Effector CD8-positive, alpha-beta T cell (primary cell): ENCODE measurements at places on chromosomes 11 and 22.

DNA sequence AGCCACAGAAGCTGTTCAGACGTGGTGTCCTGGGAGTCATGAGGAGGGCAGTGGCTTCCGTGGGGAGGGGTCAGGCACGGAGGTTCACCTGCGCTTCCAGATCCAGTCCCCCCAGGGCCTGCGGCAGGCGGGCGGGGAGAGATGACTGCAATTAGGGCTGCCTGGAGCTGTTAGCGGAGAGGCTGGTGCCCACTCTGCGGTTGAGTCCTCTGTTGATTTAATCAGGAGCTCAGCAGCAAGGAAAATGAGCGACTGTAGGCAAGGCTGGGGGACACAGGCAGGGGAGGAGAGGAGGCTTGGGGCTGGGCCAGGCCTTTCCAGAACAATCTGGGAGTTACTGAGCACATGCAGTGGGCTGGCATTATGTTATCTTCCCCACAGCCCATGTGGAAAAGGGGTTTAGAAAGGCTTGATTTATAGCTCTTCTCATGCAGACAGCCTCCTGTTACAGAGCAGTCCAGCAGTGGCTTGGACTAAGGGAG is 13.1 kb downstream of the PLCB3 start:
- no peak for DNase-seq

GRCh38 chr22:20101638-20102037 is 14.3 kb upstream of the RANBP1 start:
- DNase-seq, result no peak

GRCh38 chr11:93482556-93482955 is 60.6 kb downstream of the SMCO4 start:
- no peak for DNase-seq

DNA sequence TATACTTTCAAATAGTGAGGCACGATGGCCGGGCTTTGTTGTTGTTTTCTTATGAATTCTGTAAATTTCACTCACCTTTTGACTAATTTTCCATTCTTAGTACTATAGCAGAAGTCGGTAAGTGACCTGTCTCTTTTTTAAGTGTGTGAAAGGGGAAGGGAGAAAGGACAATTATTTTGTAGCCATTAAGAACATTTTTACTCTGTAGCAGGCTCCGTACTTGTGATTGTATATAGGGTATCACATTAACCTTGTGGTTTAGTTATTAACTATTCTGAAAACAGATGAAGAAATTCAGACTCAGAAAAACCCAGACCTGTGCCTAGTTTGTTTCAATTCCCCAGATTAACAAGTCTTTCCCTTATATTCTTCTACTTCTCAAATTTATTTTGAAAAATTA is 78.7 kb downstream of the CASP12 start:
- no peak for DNase-seq

DNA sequence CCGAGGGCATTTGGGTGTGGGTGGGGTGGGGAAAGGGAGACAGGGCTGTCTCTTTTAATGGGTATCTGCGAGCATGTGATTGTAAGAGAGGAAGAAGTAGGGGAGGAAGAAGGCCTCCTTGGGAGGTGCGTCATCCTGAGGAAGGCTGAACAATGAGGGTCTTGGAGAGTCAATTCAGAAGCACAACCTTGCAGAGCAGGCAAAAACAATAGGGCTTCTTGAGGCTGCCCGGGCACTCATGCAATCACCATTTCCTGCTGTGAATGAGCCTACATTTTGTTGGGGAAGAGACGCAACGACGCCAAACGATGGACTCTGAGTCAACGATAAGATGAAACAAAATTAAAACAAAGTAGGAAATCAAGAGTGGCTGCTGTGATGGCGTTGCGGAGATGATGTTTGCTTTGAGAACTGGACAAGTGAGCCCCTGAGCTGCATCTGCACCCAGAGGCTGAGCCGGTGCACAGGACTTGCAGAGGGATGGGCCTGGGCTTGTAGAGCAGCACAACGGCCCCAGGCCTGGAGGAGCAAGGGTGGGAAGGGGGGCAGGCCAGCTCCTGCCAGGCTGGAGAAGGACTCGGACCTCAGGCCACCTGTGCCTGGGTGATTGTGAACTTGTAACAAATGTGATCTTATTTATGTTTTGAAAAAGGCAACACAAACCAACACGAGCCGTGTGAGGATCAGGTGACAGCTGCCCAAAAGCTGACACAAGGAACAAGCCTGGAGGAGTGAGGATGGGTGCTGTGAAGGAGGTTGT is 92.3 kb upstream of the B3GAT1 start:
- no peak for DNase-seq

DNA sequence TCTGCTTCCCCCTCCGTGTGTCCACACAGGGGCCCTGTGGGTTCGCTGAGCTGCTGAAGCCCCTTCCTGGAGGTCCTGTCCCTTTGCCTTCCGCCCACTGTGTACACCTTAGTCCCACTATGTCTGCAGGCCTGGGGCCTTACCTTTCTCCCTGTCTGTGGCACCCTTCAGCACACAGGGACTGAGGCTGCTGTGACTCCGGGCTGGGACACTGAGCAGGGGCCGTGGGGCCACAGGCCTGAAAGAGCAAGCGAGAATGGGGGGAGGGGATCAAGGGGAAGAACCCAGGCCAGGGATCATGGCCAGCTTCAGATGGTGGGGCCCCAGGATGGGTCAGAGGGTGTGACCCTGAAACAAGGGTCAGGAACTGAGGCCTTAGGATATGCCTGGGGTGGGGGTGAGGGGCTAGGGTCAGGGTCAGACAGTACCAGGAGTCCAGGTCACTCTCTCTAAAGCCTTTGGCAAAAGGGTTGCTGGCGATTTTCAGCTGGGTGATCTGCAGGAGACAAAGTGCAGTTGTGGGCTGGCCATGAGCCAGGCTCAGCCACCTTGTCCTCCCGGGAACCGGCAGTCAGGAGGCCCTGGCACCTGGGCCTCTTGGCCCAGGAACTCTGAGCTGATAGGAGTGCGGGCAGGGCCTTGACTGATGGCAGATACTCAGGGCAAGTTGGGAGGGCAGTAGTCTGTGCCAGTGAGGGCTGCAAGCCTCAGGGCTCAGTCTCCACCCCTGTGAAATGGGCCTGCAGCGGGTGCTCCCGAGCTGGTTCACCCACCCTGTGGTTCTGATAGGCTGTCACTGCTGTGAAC is 2.6 kb upstream of the NUDT8 start:
- DNase-seq, result no peak

DNA sequence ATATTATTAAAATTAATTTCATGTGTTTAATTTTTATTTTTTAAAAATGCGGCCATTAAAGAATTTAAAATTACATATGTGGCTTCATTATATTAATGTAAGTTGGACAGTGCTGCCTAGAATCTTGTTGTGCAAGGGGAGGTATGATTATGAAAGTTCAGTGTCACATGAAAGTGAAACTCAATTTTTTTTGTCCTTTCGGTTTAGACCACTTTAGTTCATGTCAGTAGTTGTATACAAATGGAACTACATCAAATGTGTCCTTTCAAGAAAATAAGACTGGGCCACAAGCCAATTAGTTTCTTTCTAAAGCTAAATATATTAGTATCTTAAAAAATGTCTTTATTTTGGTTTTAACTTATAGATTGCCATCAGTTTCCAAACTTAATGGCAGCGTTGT is 35.7 kb downstream of the TBCEL start:
- no peak for DNase-seq

DNA sequence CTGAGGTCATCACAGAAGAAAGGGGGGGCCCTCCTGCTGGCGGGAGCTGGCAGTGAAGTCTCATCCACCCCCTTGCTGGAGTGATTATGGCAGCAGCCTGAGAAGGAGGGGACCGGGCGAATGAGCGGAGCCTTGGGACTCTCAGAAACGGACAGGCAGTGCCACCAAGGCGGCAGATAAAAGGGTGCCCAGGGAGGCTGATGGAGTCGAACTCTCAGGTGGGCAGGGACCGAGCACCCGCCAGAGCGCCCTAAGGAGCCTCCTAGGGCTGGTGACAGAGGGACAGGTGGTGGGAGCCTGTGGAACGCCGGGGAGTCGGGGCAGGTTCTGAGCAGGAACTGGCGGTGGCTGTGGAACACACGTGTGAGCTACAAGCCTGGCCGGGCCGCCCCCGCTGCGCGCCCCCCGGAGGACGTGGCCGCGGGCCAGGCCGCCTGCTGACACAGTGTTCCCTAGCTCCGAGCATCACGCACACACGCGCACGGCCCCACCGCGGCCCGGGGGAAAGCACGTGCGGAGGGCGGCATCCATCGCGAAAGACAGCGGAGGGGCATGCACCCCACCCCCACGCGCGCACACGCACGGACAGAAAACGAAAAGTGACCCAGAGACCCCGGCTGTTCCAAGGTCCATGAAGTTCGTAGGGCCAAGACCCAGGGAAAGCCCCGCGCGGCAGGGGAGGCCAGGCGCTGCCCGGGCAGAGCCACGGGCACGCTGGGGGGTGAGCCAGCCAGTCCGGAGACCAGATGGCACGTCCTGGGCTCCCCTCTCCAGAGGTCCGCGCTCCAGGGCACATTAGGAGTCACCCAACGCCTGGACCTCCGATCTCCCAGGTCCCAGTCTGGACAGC is 1.0 kb downstream of the VWCE start:
- peak; percentile 2 for DNase-seq

GRCh38 chr22:31089160-31090100 is 8.3 kb downstream of the SMTN start:
- no peak for DNase-seq

DNA sequence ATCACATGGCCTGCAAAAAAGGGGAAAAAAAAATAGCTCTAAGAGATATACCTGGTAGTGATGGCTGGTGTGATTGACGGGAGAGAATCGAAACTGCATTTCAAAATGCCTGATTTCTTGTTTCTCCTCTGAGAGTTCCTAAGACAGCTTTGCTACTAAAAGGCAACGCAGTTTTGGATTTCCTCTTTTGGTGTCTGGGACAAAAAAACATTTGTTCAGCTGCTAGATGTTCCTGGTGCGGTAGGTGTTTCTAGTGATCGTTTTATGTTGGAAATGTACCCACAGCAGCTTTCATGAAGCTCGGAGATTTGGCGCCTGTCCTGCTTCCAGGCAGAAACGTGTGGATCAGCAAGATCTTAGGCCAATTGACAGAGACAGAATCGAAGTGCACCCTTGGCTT is 18.1 kb downstream of the P2RX3 start:
- no peak for DNase-seq

GRCh38 chr11:65654375-65655349 is 8.1 kb downstream of the RELA start:
- DNase-seq, result no peak

- no peak for DNase-seq
These were observed 96.1 kb downstream of the FDX1 start for GRCh38 chr11:110525883-110526282.

DNA sequence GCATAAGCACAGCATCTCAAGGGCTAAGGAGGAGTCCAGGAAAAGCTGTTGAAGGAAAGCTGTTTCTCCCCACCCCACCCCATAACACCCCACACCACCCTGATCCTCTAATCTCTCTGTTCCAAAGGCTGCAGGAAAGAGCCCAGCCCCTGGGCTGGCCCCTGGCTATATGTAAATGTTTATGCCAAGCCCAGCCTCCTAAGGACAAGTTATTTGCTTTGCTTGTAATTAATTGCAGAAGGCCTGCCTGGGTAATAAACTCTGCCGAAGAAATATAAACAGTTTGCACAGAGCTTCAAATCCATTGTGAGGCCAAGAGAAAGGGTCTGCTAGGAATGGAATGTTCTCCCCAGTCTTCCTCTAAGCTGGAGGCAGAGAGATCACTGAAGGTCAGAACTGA is 21.2 kb downstream of the ARRB1 start:
- no peak for DNase-seq

DNA sequence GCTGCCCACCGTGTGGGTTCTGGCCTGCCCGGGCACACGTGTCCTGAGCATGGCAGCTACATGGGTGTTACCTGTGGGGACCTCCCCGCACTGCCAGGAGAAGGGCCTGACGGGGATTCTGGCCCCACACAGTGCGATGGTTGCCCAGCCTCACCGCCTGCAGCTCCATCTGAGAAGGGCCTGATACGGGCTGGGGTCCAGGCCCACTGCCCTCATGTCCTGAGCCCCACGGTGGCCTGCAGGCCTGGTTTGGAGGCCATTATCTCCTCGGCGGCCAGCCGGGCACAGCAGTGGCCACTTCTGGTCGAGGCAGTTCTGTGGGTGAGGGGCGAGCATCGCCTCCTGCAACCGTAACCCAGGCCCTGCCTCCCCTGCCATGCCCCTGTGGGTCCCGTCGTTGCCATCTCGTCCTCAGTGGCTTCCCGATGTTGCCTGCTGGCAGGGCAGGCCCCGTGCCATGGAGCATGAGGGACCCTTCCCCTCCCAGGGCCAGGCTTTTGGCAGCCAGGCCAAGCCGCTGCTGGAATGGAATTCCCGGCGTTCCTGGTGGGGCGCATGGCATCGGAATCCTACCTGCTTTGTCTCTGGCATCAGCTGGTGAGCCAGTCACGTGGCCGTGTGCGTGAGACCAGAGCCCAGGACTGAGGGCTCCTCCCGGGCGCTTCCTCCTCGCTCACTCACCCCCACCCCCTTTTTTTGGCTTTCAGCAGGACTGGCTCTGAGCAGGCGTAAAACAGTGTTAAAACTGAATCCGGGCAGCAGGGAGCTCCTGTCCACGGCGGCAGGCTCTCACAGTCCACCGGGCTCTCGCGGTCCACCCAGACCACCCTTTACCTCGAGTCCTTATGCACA is 71.9 kb upstream of the PPARA start:
- no peak for DNase-seq

GRCh38 chr22:41664490-41664889 is 24.2 kb downstream of the SNU13 start:
- DNase-seq, result no peak

DNA sequence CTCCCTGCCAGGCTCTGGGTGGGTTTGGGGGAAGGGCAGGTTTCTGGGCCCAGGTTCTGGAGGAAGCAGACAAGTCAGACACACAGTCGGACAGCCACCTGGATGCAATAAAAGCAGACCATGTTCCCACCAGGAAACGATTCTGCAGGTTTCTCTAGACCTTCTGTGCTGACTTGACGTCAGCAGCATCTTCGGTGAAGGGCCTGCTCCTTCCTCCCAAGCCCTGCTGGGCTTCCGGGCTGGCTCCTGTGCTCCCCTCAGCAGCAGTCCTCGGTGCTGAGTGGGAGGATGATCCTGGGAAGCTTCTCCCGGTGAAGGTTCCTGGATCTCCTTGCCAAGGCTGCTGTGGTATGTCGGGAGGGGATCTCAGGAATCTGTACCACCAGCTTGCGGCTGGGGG is 240.0 kb downstream of the GRIK4 start:
- no peak for DNase-seq

GRCh38 chr22:37563153-37564081 is 3.1 kb downstream of the CDC42EP1 start:
- DNase-seq, result no peak

DNA sequence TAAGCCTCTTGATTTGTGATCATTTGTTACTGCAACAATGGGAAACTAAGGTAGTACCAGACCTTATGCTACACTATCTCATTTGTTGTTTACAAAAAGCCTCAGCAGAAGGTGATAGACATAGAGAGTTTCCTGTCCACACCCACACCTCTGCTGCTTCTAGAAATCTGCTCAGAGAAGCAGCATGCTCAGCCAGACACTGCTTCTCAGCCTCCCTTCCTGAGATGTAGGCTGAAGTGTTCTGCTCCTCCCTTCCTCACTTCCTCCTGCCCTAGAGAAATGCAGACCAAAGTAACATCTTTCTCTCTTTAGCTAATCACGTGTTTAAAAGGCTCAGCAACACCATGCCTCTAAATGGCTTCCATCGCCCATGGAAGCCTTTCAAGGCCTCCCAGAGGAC is 88.4 kb downstream of the SLC1A2 start:
- DNase-seq, result no peak
